ENCODE measurements at places on chromosomes 1 and 21.

DNA sequence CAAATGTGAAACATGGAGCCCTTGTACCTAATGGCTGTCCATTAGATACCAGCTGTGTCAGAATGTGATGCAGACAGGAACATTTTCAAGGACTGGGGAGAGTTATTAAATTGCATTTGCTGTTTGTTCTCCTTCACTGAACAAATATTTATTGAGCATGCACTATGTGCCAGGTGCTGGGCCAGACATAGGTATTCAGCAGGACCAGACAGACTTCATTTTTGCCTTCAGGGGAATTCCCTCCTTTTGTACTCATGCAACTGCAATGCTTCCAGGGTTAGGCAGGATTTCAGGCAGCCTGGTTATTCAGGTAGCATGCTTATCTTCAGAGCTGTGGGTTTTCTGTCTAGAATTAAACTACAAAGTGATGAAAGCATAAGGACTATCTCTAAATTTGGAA is 64.2 kb upstream of the SMYD2 start:
- no peak for DNase-seq

- DNase-seq: no peak
These were observed 18.3 kb upstream of the NPPB start for GRCh38 chr1:11877074-11877473.

DNA sequence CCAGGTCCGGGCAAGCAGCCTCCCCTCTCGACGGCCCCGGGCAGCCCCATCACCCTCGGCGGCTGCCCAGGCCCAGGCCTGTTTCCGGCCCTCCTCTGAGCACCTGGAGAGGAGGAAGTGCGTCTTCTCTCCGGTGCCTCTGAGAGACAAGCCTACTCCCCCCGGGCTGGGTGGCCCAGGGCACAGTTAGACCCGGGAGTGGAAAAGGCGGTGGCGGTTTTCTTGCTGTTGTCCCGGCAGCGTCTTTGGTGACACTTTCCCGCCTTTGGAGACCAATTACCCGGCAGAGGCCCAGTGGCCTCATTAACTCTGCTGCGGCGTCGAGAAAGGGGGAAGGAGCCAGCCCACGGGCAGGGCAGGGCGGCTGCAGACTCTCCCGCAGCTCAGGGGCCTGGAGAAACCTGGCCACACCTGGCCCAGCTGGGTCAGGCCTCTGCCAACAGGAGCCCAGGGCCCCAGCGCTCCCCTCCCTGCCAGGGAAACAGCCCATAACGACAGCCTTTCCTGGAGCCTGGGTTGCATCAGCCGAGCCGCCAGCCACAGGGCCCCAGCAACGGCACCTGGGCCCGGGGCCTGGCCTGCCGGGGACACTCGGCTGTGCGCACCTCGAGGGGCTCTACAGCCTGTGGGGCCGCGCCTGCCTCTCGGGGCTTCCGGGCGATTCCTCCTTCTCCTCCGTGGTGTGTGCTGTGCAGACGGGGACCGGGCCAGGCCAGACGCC is 28.4 kb upstream of the C1orf159 start:
- no peak for DNase-seq

- no peak for DNase-seq
These were observed 34.2 kb upstream of the ETS2 start for GRCh38 chr21:38771536-38771935.

GRCh38 chr1:57512386-57512785 is 88.5 kb upstream of the DAB1 start:
- DNase-seq: no peak

DNA sequence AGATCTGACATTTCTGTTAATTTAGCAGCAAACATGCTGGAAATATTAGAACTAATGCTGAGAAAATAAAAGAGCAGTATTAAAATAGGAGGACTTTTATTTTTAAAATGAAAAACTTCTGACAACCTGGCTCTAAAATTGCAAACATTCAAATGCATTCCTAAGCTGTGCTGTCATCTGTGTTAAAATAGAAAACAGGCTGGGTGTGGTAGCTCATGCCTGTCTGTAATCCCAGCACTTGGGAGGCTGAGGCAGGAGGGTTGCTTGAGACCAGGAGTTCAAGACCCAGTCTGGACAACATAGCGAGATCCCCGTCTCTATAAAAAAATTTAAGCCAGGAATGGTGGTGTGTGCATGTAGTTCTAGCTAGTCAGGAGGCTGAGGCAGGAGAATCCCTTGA is 44.6 kb downstream of the MIGA1 start:
- DNase-seq: no peak

DNA sequence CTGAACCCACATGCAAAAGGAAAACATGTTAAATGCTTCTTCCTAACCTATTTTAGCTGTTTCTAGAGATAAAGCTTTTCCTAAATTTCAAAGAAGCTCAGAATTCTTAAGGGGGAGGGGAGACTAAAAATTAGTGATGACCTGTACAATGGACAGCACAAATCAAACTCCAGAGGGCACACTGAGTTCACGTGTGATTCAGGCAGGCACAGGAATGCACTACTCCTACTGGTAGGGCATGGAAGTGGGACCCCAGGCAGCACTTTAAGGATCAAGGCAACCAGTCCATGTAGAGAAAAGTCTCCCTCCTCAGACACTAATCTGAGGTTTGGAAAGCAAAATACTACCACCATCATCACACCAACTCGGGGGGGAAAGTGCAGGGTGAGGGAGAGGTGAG is 31.3 kb upstream of the CLCA4 start:
- DNase-seq: no peak

- DNase-seq: no peak
These were observed 270.6 kb upstream of the ZRANB2 start for GRCh38 chr1:71351438-71351837.

DNA sequence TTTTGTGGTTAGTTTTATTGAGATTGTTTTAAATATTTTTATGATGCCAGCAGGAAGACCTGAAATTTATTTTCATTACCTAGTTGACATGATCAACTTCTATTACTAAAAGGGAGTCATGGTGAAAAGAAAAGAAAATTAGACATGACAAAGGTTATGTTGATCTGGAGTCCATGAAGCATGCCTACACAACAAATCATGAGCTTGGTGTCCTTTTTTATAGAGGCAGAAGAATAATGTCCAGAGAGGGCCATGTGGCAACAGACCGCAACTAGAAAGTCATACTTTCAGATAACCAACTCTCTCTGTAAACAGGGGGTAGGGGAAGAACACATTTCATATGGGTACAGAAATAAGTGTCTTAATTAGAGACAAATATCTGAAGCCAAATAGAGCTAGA is 175.5 kb upstream of the HOOK1 start:
- no peak for DNase-seq

GRCh38 chr1:6581561-6582305 is 1.9 kb downstream of the ZBTB48 start:
- DNase-seq: peak; percentile 92

DNA sequence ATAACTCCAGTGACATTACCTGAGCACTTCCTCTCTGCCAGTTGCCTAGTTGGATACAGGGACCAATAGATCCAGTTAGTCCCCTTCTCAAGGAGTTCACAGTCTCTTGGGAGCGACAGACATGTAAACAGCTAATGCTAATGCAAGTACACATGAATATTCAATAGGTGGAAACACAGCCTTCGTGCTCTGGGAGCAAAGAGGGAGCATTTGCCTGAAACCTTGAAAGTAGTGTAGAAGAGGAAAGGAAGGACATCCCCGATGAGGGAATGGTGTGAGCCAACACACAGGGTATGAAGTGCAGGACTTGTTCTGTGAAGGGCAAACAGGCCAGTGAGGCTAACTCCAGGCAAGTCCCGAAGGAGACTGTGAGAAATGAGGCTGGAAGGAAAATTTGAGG is 3.8 kb upstream of the TMEM222 start:
- no peak for DNase-seq
